ENCODE measurements at places on chromosomes 5 and 9. TPM values are rescaled to one million over a fixed set of nuclear protein-coding genes. Genes with fewer than 3 reads are reported as not detected.

The HEXB gene
- polyA plus RNA-seq = 79.5 TPM

The ZNF618 gene
- 2.2 TPM for polyA plus RNA-seq

The NEUROG1 gene
- not detected for polyA plus RNA-seq

The IL17B gene
- not detected for polyA plus RNA-seq

The ZDHHC12 gene
- polyA plus RNA-seq = 30.9 TPM

The CDKN2B gene
- 0.75 TPM for polyA plus RNA-seq

The DAB2IP gene
- polyA plus RNA-seq = 7.8 TPM

The ZNF169 gene
- polyA plus RNA-seq = 0.99 TPM

The DAB2 gene
- 13.8 TPM for polyA plus RNA-seq

The NIM1K gene
- polyA plus RNA-seq = 0.15 TPM

The FBXW2 gene
- 16.7 TPM for polyA plus RNA-seq

The LHX6 gene
- 0.10 TPM for polyA plus RNA-seq

- H3K4me3 ChIP-seq = no peak overlapping the region
- no peaks in the 10 kb centered on the region for H3K36me3 ChIP-seq
- no peak overlapping the region for H3K27ac ChIP-seq
- no peaks in the 10 kb centered on the region for H3K4me1 ChIP-seq
- no peaks in the 10 kb centered on the region for H3K27me3 ChIP-seq
Observed at GRCh38 chr5:113804943-113805342, 291.4 kb downstream of the YTHDC2 start.

GRCh38 chr9:68980341-68980914, 33.5 kb downstream of the PRKACG start:
- no peak for DNase-seq
- no peak overlapping the region for H3K27ac ChIP-seq
- no peaks in the 10 kb centered on the region for H3K4me1 ChIP-seq
- no peaks in the 10 kb centered on the region for H3K36me3 ChIP-seq
- H3K4me3 ChIP-seq = no peak overlapping the region

DNA sequence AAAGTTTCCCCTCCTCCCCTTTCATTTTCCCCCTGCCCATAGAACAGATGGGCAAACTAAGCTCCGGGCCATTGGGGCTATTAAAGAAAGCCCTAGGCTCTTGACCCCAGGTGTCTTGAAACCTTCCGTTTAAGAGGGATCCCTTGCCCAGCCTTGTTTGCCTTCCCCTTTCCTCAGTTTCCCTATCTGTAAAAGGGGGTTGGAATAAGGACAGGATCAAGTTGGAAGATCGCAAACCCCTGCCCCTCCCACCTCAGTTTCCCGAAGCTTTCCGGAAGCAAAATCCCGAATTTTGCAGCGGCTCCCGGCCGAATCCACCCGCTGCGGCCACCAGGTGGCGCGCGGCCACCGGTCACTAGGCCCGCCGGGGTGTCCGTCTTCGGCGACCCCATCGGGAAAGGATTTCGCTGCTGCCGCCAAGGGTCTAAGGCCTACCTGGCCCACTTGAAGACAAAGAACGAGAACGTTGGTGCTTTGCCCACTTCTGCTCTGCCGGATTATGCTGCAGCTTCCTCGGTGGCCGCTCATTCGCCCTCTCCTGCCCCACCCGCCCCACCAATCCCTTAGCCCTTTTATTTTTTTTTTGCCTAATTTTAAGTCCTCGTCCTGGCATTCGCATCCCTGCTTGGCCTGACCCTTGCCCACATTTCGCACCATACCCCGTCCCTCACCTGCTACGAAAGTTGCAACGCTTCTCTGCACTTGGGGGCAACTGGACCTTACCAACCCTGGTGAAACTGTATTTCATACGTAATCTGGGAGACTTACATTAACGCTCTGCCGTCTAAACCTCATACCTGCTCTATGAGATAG, 962 bp upstream of the NR6A1 start:
- peak overlapping the region; percentile 79 for H3K4me3 ChIP-seq
- peaks cover 35% of the 10 kb centered on the region for H3K4me1 ChIP-seq
- no peaks in the 10 kb centered on the region for H3K36me3 ChIP-seq

- H3K4me1 ChIP-seq = no peaks in the 10 kb centered on the region
- no peaks in the 10 kb centered on the region for H3K36me3 ChIP-seq
- DNase-seq = no peak
Observed at GRCh38 chr9:108374626-108375025, 481.2 kb downstream of the ACTL7B start.

- H3K27me3 ChIP-seq = no peaks in the 10 kb centered on the region
- no peak overlapping the region for H3K4me3 ChIP-seq
- DNase-seq = no peak
Observed at GRCh38 chr9:99948896-99949295, 42.4 kb downstream of the STX17 start.

- no peak overlapping the region for H3K27ac ChIP-seq
- no peak overlapping the region for H3K4me3 ChIP-seq
- H3K36me3 ChIP-seq = no peaks in the 10 kb centered on the region
Observed at GRCh38 chr5:107217721-107218130, 453.0 kb downstream of the EFNA5 start.

DNA sequence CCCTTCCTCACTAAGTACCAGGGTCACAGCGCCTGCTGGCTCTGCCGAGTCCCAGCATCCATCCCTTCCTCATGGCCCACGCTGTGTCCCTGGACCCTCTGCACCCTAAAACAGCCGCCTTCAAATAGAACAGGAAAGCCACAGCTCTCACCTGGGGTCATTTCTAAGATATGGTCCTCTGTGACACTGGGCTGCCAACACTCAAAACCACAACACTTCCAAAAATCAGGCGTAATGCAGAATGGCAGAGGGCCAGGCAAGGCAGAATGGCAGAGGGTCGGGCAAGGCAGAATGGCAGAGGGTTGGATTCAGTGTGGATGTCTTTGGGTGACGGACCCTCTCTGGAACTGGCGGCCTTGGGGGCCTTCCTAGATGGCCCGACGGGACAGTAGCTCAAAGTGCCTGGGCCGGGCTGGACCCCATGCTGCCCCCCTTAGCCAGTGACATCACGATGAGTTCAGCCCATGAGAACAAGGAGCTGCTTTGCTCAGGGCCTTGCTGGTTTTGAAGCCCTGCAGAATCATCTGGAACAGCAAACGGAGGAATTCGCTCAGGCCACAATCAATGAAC, 35.3 kb downstream of the ZDHHC11B start:
- no peak overlapping the region for H3K27ac ChIP-seq
- no peak overlapping the region for H3K4me3 ChIP-seq
- peak; percentile 22 for DNase-seq
- H3K4me1 ChIP-seq = no peaks in the 10 kb centered on the region
- no peaks in the 10 kb centered on the region for H3K27me3 ChIP-seq

GRCh38 chr5:148401604-148402003, 17.8 kb downstream of the FBXO38 start:
- H3K27ac ChIP-seq = no peak overlapping the region
- DNase-seq = no peak
- H3K36me3 ChIP-seq = peaks cover 30% of the 10 kb centered on the region
- no peaks in the 10 kb centered on the region for H3K27me3 ChIP-seq
- H3K4me3 ChIP-seq = no peak overlapping the region

DNA sequence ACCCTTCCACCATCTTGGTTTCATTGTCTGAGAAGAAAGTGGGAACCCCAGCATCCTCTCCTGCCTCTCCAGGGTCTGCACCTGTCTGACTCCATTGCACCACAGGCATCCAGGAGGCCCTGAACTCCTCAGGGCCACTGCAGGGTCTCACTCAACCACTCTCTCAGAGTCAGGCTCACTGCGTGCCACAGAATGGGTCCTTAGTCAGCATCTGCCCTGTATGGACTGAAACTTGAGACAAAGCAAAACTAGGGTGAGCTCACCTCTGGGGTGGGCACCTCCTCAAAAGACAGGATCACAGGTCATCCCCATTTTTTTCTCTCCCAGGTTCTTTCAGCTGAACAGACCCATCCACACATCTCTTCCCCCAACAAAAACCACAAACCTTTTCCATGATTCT, 59.2 kb upstream of the CPEB4 start:
- DNase-seq = no peak
- H3K36me3 ChIP-seq = no peaks in the 10 kb centered on the region
- no peaks in the 10 kb centered on the region for H3K27me3 ChIP-seq
- no peak overlapping the region for H3K27ac ChIP-seq
- peaks cover 31% of the 10 kb centered on the region for H3K4me1 ChIP-seq
- no peak overlapping the region for H3K4me3 ChIP-seq

- H3K36me3 ChIP-seq = no peaks in the 10 kb centered on the region
- H3K27ac ChIP-seq = peak overlapping the region; percentile 83
- peaks cover 4% of the 10 kb centered on the region for H3K4me1 ChIP-seq
- peak; percentile 49 for DNase-seq
Observed at GRCh38 chr9:107637421-107638420, 148.2 kb upstream of the KLF4 start.

- no peak overlapping the region for H3K27ac ChIP-seq
- no peak overlapping the region for H3K4me3 ChIP-seq
- no peak for DNase-seq
Observed at GRCh38 chr9:16817002-16817401, 53.5 kb downstream of the BNC2 start.

DNA sequence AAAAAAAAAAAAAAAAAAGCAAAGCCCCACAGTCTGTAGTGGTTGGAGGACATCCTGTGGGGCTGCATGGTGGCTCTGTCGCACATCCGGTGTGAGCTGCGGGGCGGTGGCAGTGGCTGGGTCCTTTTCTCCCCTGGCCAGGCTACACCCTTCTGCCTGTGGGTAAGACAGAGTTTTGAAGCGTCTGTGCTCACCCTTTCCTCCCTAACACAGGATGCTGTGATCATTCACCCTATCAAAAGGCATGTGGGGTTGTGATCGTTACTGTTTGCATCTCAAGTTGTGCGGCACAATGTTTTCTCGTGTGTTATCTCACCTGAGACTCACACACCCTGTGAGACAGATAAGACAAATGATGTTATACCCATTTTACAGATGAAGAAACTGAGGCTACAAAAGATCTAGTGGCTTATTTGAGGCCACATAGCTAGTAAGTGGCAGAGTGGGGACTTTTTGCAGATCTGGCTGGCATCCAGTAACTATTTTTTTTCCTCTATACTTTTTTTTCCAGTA, 17.5 kb downstream of the IRF1 start:
- peak overlapping the region; percentile 25 for H3K27ac ChIP-seq
- H3K27me3 ChIP-seq = no peaks in the 10 kb centered on the region
- no peak overlapping the region for H3K4me3 ChIP-seq
- DNase-seq = no peak
- H3K36me3 ChIP-seq = no peaks in the 10 kb centered on the region

- H3K27me3 ChIP-seq = no peaks in the 10 kb centered on the region
- DNase-seq = no peak
- peaks cover 3% of the 10 kb centered on the region for H3K4me1 ChIP-seq
- no peak overlapping the region for H3K27ac ChIP-seq
Observed at GRCh38 chr5:52881468-52881867, 93.8 kb downstream of the ITGA1 start.

DNA sequence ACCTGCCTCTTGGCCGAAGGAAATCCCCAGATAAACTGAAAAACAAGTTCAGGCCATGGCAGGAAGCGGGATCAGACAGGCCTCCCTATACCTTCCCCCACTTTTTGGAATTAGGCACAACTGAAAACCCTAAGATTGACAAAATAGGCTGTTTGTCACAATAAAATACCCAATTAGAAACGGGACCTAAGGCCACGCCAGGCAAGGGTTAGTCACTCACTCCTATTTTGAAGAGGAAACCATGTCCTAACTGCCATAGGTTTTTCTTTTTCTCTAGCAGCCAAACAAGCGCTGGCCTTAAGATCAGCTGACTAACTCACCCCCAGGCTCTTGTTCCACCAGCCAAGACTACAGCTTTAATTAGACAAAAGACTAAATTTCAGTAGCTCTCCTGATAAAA, 11.9 kb downstream of the FBP2 start:
- H3K4me3 ChIP-seq = no peak overlapping the region
- no peaks in the 10 kb centered on the region for H3K36me3 ChIP-seq
- peaks cover 17% of the 10 kb centered on the region for H3K4me1 ChIP-seq
- H3K27ac ChIP-seq = no peak overlapping the region

- H3K27ac ChIP-seq = no peak overlapping the region
- no peak overlapping the region for H3K4me3 ChIP-seq
- H3K4me1 ChIP-seq = no peaks in the 10 kb centered on the region
- H3K27me3 ChIP-seq = no peaks in the 10 kb centered on the region
- no peaks in the 10 kb centered on the region for H3K36me3 ChIP-seq
Observed at GRCh38 chr9:14870090-14870489, 40.1 kb downstream of the FREM1 start.

- no peak overlapping the region for H3K27ac ChIP-seq
- H3K4me1 ChIP-seq = no peaks in the 10 kb centered on the region
- H3K4me3 ChIP-seq = no peak overlapping the region
- H3K36me3 ChIP-seq = peaks cover 8% of the 10 kb centered on the region
Observed at GRCh38 chr9:123457583-123457982, 101.6 kb downstream of the CRB2 start.

- H3K4me1 ChIP-seq = no peaks in the 10 kb centered on the region
- no peaks in the 10 kb centered on the region for H3K27me3 ChIP-seq
- H3K36me3 ChIP-seq = no peaks in the 10 kb centered on the region
- no peak overlapping the region for H3K27ac ChIP-seq
Observed at GRCh38 chr5:102341681-102342288, 45.7 kb upstream of the SLCO4C1 start.

DNA sequence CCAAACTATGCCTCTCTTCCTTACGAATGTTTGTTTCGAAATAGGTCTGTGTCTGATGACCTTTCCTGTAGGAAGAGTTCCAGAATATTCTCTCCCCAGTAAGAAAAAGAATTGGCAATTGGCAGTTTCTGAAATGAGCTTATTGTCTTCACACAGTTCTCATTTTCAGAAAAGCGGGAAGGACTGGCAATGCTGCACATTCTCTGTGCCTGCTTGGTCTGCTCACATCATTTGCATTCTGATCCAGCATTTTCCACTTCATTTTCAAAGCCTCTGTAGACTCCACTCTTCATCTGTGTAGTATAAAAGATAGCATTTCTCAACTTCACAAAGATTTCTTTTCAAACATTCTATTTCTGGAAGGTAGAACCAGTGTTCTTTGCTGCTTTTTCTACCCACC, 120.6 kb upstream of the CCDC112 start:
- DNase-seq = no peak
- no peaks in the 10 kb centered on the region for H3K36me3 ChIP-seq
- H3K27ac ChIP-seq = no peak overlapping the region

DNA sequence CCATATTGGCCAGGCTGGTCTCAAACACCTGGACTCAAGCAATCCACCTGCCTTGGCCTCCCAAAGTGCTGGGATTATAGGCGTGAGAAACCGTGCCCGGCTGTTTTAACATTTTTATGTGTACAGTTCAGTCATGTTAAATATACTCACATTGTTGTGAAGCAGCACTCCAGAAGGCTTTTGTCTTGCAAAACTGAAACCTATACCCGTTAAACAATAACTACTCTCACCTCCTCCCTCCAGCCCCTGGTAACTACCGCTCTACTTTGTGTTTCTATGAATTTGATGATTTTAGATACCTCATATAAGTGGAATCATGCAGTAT, 23.1 kb upstream of the SHB start:
- H3K27ac ChIP-seq = no peak overlapping the region
- peaks cover 2% of the 10 kb centered on the region for H3K4me1 ChIP-seq
- H3K36me3 ChIP-seq = no peaks in the 10 kb centered on the region
- H3K4me3 ChIP-seq = no peak overlapping the region
- H3K27me3 ChIP-seq = no peaks in the 10 kb centered on the region
